CD4-positive, CD25-positive, alpha-beta regulatory T cell (primary cell): ENCODE measurements at places on chromosomes 12 and 14. TPM values are rescaled to one million over a fixed set of nuclear protein-coding genes. Genes with fewer than 3 reads are reported as not detected.

- peaks cover 52% of the 10 kb centered on the region for H3K4me1 ChIP-seq
- H3K4me3 ChIP-seq, result peak within 1 kb of the TSS; percentile 72
- H3K27ac ChIP-seq, result peak within 1 kb of the TSS; percentile 14
- peaks cover 13% of the 10 kb centered on the region for H3K27me3 ChIP-seq
Measured at GRCh38 chr14:64704143-64704742, at the start of gene PLEKHG3. Gene PLEKHG3, plus strand, starts transcription at chr14:64704424. Its CDS starts 23,208 bp downstream, at chr14:64727632.

GRCh38 chr12:64253356-64253755 is 31.3 kb upstream of the KICS2 start:
- H3K4me3 ChIP-seq, result no peak overlapping the region
- no peak for DNase-seq
- H3K4me1 ChIP-seq, result no peaks in the 10 kb centered on the region
- no peak overlapping the region for H3K27ac ChIP-seq
- H3K36me3 ChIP-seq, result no peaks in the 10 kb centered on the region

DNA sequence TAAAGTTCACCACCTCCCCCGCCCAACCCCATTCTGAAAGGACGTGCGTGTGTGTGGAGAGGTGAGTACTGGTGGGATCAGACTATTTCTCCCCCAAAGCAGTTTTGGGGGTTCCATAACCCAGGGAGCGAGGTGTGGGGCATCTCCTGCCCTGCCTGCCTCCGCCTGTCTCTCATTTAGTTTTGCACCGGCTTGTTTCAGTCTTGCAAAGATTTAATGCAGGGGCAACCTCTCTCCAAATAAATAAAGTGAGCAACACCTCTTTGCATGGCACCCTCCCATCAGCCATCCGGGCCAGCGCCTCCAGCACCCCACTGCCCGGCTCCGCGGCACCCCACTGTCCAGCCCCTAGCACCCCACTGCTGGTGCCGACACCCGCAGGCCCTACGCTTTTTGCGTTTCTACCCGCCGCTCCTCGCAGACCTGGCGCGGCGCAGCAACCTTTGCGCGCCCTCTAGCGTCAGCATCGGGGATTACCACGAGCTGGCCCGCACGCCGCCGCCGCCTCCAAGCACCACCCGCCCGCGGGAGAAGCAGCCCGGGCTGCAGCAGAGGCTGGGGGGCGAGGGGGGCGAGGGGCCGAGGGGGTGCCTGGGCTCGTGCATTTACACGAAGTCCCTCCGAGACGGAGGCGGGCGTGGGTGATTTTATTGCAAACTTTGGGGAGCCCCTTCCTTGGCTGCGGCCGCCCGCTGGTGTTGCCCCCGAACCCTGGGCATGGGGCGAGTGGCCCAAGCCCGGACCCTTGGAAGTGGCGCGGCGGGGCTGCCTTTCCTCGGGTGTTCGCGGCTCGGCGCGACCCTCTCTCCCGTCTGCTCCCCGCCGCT is 55.8 kb upstream of the VRK1 start:
- peak; percentile 68 for DNase-seq
- H3K4me1 ChIP-seq, result peaks cover 9% of the 10 kb centered on the region
- H3K4me3 ChIP-seq, result peak overlapping the region; percentile 26
- H3K36me3 ChIP-seq, result no peaks in the 10 kb centered on the region
- H3K27me3 ChIP-seq, result peaks cover 40% of the 10 kb centered on the region

GRCh38 chr12:57248934-57249742 is 1.8 kb downstream of the STAC3 start:
- DNase-seq, result no peak
- no peaks in the 10 kb centered on the region for H3K36me3 ChIP-seq
- no peak overlapping the region for H3K4me3 ChIP-seq
- H3K27ac ChIP-seq, result no peak overlapping the region

DNA sequence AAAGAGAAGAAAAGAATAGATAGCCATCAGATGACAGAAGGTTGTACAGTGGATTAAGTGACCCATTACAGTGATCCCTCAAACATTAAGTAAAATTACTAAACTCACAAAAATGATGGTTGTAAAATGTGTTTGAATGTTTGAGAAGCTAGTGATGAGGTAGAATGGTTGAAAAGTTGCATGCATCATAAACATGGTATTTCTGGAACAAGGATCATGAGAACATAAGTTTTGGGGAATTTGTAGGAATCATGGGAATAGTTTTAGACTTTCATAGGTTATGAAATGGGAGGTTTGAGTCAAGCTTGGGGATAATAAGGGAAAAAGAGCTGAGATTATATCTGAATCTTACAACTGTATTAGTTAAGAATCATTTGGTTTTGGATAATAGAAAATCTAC is 34.1 kb upstream of the NEDD1 start:
- H3K4me3 ChIP-seq, result no peak overlapping the region
- no peak for DNase-seq
- no peaks in the 10 kb centered on the region for H3K4me1 ChIP-seq
- peaks cover 9% of the 10 kb centered on the region for H3K27me3 ChIP-seq
- no peaks in the 10 kb centered on the region for H3K36me3 ChIP-seq

DNA sequence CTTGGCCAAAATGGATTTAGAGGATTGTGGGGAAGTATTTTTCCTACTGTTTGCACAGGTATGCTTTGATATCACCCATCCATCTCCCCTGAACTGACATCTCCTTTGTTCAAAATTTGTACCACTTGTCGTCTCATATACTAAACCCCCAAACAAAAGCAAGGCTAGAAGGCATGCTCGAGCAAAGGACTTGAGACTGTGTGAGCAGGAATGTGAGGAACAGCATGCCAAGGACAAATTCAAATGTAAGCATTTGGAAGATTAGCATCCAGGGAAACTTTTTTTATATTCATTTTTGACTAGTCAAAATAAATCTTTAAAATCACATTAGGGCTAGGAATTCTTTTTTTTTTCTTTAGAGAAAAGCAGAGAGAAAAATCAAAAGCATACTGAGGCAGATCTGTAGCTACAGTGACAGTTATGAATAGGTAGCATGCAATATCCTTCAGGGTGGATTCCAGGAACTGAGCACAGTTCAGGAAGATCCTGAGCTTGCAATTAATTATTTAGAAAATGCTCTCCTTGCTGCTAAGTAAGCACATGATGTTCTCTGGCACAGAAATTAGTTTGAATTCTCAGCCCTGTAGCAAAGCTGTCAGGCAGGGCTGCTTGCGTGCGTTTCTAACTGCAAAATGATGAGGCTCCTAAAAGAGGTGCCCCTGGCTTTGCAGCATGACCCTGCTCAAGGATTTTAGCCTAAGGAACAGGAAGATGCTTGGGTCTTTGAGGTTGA is 327.7 kb downstream of the LRIG3 start:
- no peak for DNase-seq
- H3K27me3 ChIP-seq, result no peaks in the 10 kb centered on the region
- H3K36me3 ChIP-seq, result no peaks in the 10 kb centered on the region
- H3K4me1 ChIP-seq, result no peaks in the 10 kb centered on the region
- H3K27ac ChIP-seq, result no peak overlapping the region
- no peak overlapping the region for H3K4me3 ChIP-seq

GRCh38 chr12:6235499-6235898 is 35.3 kb downstream of the CD9 start:
- H3K27ac ChIP-seq, result no peak overlapping the region
- H3K27me3 ChIP-seq, result no peaks in the 10 kb centered on the region
- H3K4me1 ChIP-seq, result peaks cover 15% of the 10 kb centered on the region
- H3K36me3 ChIP-seq, result no peaks in the 10 kb centered on the region
- DNase-seq, result no peak
- no peak overlapping the region for H3K4me3 ChIP-seq

The NTN4 gene
- total RNA-seq, result not detected

The KDM2B gene
- 128 TPM for total RNA-seq

The LGMN gene
- total RNA-seq, result 10.9 TPM

The KRT82 gene
- total RNA-seq, result not detected

The HHIPL1 gene
- not detected for total RNA-seq
